Stimulated activated CD4-positive, alpha-beta T cell treated with anti-CD3 and anti-CD28 coated beads, Interleukin-12 subunit alpha, Interleukin-12 subunit beta, amount 100 ng/mL, for 4 hours (primary cell): ENCODE measurements at places on chromosomes 12 and 14.

GRCh38 chr12:48925304-48926011, at the start of gene FKBP11:
FKBP11 (minus strand) TSS chr12:48925492; CDS start chr12:48925428, 64 bp downstream.
- DNase-seq: peak; percentile 76

DNA sequence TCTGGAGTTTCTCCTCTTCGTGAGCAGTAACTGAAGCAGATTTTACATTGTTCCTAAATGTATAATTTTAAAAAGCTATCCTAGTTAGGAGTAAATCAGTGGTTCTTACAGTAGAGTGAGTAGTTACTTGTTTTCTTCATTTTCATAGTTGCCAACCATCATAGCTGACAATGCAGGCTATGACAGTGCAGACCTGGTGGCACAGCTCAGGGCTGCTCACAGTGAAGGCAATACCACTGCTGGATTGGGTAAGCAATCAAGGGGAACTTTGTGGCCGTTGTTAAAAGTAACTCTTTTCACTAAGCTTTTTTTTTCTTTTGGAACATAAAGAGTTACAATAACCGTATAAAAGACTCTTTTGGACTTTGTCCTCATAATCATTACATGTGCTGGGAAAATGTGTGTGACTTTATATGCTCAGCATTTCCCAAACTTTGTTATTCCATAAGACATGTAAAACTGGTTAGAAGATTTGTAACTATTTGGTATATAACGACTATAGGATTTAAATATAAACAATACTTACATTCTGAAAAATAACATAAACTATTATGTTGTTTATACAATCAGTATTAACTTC, 12.4 kb downstream of the LRRC10 start:
- DNase-seq: no peak

- no peak for DNase-seq
Observed at GRCh38 chr12:65673156-65673690, 151.1 kb upstream of the HMGA2 start.

DNA sequence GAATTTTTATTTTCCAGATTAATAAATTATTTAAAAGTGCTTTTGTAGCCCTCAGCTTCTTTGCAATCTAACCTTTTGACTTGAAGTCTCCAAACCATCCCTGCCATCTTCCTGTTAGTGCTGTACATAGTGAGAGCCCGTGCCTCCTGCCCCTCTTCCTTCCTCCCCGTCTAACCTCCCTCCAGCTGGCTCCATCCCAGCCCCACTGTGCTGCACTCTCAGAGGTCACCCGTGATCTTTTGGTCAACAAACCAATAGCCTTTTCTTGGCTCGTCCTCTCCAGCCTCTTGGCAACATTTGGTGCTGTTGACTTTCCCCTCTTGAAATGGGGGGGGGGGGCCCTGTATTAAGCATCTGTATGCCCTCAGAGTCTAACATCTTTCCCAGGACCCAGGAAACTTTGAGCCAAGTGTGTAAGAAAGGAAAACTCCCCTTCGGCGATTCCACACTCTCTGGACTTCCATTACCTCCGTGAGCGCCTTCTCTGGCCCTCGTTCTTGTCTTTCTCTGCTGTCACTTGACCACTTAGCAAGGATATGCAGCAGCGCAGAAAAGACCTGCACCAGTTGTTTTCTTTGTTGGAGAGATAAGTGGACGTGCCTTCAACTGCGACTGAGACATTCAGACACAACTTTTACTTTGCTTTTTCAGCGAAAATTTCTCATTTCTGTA, 44.1 kb downstream of the FBXW8 start:
- no peak for DNase-seq

GRCh38 chr14:42112108-42112507, 505.4 kb downstream of the LRFN5 start:
- DNase-seq: no peak

DNA sequence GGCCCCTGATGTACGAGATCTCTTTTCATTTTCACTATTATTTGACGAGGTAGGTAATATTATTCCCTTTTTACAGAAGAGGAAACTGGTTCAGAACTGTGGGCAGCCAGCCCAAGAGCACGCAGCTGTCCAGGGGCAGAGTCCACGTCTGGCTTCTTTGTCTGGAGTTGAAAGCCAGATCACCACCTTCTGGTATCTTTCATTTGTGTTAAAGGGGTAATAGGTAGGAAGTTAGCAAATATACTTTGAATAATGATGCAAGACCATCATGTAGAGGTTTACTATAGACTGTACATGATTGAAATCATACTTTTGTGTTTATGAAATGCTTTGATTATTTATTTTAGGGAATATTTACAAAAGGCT, 144.1 kb upstream of the AMIGO2 start:
- DNase-seq: no peak
